ENCODE measurements at places on chromosomes 6 and 20.
A peak's percentile ranks its signal among the peaks of the same experiment; 100 is the strongest.

- no peak for DNase-seq
Observed at GRCh38 chr20:52624281-52624680, 347.9 kb upstream of the TSHZ2 start.

- no peak for DNase-seq
Observed at GRCh38 chr20:6611911-6612605, 155.4 kb upstream of the BMP2 start.

DNA sequence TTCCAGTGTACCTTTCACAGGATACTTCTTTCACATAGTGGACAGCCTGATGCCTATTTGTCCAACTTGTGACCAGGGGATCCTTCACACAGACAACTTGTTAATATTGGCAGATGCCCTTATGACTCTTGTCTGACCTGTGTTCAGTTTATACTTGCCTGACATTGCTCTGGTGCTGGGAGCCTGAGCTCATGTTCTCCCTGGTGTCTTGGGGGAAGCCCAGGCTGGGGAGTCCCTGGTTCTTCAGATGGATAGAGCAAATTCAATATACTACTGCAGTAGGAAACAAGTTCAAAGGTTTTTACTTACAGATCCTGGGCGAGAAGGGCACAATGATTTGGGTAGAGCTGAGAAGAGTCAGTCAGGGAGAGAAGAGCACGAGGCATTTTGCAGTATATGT, 76.1 kb downstream of the NKAIN2 start:
- no peak for DNase-seq

DNA sequence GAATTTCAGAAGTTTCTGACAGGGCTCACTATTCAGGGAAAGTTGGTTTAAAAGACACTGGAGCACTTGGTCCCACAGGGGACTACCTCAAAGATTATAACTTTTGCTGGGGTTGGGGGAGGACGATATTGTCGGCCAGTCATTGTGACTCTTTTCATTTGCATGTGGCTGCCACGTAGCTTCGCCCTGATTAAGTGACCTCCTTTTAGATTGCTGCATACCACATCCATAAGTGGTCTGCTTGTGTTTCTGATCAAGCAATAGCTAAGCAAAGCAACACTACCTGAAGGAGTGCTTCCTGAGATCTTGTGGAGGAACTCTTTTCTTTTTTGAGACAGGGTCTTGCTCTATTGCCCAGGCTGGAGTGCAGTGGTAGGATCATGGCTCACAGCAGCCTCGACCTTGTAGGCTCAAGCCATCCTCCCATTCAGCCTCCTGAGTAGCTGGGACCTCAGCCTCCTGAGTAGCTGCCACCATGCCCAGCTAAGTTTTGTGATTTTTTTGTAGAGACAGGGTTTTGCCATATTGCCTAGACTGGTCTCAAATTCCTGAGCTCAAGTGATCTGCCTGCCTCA, 691.3 kb downstream of the EPM2A start:
- DNase-seq: no peak

GRCh38 chr6:81896525-81897503, 144.3 kb upstream of the TENT5A start:
- no peak for DNase-seq

- DNase-seq: peak; percentile 89
Observed at GRCh38 chr20:57596998-57597939, 23.0 kb downstream of the ZBP1 start.

GRCh38 chr6:46011188-46012085, 4.2 kb downstream of the CLIC5 start:
- DNase-seq: no peak

DNA sequence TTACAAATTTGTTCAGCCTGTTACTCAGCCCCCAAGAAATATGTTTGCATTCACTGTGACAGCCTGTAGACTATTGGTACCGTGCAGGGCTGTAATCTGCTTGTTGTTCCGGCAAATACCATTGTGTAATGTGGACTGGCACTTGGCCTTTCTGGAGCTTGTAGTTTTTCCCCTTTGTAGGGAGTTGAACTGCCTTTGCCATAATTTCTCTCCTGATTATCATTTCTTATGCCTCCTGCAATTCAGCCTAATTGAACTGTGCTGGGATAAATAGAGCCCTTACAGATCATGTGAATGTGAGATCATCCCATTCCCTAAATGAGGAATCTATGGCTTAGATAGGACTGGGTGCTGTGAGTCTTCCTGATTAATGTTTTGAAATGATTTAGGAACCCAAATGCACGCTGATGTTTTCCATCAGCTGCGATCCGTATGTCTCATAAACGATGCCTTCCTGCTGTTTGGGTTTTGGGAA, 185.1 kb downstream of the JARID2 start:
- DNase-seq: no peak

DNA sequence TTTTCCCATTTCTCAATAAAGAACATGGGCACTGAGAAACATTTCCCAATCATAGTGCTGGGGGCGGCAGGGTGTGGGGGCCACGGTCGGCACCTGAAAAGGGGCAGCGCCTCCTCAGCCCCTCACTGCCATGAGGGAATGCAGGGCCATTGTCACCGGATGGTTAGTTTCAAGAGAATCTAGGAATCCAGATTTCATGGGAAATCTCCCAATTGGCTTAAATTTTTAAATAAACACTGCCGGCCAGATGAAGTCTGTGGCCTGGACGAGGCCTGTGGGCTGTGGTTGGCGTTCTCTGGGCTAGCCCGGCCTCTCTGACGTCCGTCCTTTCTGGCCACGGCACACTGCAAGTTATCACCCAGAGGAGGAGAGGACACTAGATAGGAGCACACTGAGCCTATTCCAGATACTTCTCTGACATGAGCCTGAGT, 25.6 kb downstream of the MANBAL start:
- no peak for DNase-seq

GRCh38 chr6:110951986-110952794, 6.3 kb upstream of the GTF3C6 start:
- DNase-seq: peak; percentile 69

DNA sequence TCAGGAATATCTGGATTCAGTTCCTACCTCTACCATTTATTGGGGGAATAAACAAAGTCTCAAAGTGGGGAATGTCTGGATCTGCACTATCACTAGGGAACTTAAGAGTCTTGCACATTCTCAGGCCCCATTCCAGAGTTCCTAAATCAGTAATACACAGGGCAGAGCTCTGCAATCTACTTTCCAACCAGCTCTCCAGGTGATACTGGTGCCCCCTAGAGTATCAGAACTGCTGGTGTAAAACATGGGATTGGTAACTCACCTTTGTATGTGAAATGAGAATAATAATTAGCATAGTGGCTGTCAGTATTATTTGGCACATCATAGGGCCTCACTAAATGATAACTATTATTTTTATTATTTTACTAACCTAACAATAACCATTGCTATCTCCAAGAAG, 278.8 kb upstream of the IMPG1 start:
- DNase-seq: no peak

DNA sequence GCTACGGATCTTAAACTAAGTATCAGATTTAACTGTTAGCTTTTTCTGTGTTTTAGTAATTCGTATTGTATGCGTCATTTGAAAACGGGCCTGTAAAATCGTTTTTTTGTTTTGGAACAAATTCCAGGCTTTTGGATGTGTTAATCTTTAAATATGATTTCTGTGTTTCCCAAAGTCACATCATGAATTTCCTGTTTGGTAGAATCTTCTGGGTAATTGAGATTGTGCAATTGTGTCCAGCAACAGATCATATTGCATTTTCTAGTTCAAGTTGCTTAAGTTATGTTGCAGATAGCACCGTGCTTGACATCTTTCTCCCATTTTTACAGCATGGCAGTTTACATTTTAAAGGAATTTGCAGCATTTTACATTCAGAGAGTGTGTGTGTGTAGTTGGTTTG, 1.9 kb downstream of the MAPK14 start:
- no peak for DNase-seq

GRCh38 chr6:163883984-163884383, 469.5 kb downstream of the QKI start:
- DNase-seq: no peak

DNA sequence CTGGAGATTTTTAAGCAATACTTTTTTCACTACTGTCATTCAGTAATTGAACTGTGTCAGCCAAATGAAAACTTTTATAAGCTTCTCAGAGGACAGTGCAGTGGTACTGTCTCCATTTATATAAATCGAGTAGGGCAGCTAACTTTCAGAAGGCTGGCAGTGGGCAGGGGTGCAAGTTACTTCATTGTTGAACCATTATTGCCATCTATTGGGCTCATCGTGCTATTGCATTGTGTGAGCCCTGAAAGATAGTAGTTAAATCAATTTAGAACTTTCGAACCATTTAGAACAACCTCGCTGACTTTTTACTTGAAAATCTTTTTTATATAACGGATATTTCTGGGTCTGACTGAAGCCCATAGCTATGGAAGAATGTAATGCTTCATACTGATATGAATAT, 347.8 kb upstream of the PLCB4 start:
- DNase-seq: peak; percentile 34

- DNase-seq: no peak
Observed at GRCh38 chr6:90097356-90097755, 199.3 kb downstream of the BACH2 start.

GRCh38 chr6:155402656-155403304, 52.9 kb downstream of the NOX3 start:
- no peak for DNase-seq

DNA sequence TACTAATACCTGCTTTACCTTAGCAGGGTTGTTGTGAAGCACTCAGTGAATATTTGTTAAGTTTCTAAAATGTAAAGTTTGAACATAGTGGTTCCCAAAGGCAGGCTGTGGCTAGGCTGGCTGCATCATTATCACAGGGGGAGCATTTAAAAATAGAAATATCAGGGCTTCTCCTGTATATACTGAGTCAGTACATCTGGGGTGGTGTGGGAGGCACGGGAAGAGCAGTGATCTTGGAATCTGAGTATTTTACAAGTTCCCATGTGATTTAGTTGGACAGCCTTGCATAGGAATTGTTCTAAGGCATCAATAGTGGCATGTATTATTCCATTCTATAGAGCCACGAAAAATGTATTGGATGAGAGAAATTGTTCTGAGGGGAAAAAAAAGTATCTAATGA, 8.0 kb downstream of the CDC5L start:
- DNase-seq: no peak

GRCh38 chr6:70705772-70706171, 38.1 kb downstream of the SMAP1 start:
- DNase-seq: no peak

DNA sequence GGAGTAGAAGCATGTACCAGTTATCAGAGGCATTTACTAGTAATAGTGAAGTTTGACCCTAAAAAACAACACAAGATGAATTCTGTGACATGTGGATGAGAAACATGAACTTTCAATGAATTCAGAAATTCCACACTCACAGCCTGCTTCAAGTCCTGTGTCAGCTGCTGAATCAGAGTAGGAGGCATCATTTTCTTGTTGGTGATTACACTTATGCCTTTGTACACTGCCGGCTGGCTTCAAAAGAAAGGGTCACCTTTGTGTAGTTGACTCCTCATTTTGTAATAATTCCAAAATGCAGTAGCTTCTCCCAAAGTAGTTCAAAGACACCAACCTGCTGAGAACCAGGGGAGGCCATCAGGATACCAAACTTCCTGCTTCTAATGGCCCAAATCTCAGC, 165.5 kb downstream of the BACH2 start:
- DNase-seq: no peak

GRCh38 chr6:119608994-119609393, 259.4 kb upstream of the MAN1A1 start:
- no peak for DNase-seq

DNA sequence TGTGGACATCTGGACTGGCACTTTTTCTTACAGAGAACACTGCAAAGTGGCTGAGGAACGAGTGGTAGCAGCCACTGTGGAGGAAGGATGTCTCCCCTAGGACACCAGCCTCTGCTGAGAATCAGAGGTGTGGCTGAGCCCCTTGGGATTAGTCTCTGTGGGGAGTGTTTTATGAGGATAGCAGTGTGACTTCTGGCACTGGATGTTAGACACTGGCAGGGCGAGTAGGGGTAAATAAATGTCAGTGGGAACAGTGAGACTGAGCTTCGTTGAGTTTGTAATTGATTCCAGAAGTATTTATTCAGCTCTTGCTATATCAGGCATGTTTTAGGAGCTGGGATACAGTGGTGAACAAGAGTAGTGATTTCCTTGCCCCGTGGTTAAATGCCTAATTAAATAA, 124.0 kb downstream of the JARID2 start:
- no peak for DNase-seq

GRCh38 chr6:140070846-140071473, 696.5 kb upstream of the CITED2 start:
- DNase-seq: no peak

DNA sequence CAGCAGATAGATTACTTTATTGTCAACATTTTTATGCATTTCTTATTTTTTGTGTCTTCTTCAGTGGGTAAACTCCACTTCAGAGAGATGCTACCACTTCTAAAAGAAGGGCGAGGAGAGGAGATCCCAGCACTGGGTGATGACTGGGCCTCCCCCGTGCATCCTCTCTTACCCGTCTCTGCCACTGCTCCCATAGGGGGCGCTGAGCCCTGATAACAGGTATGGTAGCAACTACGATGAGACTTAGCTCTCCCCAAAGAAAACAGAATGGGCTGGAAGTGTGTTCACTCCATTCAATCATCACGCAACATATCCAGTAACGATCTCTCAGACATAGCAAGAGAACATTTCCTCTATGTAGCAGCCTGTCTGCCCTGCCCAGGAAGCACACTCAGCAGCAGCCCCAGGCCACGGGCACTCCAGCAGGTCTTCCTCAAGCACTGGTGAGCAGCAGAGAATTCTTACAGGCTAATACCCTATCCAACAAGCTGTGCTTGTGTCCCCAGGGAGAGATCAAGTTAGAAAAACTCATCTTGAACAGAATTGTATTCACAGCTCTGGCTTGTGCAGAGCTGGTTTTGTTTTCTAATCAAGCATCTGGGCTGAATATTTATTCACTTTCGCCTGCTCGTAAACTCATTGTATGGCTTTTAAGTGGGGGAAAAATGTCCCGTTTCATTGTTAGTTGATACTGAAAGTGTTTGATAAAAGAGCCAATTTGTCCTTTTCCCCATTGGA, 533.1 kb upstream of the CDH4 start:
- no peak for DNase-seq

DNA sequence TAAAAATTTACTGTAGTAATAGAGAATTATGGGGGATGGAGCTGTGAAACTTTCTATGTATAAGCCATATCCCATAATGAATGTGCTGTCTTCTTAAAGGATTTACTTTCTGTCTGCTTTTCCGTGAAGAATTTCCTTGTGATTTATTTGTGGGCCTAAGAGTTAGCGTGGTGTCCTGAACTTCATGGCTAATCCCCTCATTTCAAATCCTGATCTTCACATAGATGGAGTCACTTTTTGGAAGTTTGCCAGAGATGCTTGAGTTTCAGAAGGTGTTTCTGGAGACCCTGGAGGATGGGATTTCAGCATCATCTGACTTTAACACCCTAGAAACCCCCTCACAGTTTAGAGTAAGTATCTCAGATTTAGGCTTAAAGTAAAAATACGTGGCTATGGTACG, 19.4 kb upstream of the CLDN20 start:
- no peak for DNase-seq

DNA sequence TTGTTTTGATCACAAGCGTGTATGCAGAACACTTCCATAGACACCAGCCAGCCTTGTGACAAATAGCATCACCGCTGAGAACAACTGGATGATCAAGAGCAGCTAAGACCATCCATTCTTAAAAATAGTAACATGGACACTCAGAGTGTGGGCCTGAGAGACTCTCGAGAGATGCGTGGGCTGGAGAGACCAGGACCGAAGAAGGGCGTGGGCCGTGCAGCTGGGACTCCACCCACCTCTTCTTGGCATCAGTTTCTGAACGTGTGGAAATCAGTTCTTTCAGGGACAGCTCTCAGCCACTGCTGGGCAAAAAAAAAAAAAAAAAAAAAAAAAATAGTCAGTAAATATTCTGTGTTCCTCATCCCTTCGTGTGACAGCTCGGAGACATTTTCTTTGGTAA, 314.5 kb upstream of the CDH4 start:
- DNase-seq: no peak

GRCh38 chr6:105112577-105112976, 67.2 kb downstream of the POPDC3 start:
- no peak for DNase-seq
